ENCODE measurements at places on chromosomes 6 and 20.

- DNase-seq: no peak
These were observed 18.3 kb downstream of the LRRC1 start for GRCh38 chr6:53813096-53813495.

- no peak for DNase-seq
These were observed 91.4 kb upstream of the NEDD9 start for GRCh38 chr6:11323666-11324452.

GRCh38 chr6:154479771-154480639 lies 30.5 kb downstream of the CNKSR3 start:
- DNase-seq: no peak

- DNase-seq: no peak
These were observed 181.6 kb downstream of the JARID2 start for GRCh38 chr6:15427331-15428070.

- no peak for DNase-seq
These were observed 65.3 kb downstream of the RAMACL start for GRCh38 chr6:166520905-166521834.

DNA sequence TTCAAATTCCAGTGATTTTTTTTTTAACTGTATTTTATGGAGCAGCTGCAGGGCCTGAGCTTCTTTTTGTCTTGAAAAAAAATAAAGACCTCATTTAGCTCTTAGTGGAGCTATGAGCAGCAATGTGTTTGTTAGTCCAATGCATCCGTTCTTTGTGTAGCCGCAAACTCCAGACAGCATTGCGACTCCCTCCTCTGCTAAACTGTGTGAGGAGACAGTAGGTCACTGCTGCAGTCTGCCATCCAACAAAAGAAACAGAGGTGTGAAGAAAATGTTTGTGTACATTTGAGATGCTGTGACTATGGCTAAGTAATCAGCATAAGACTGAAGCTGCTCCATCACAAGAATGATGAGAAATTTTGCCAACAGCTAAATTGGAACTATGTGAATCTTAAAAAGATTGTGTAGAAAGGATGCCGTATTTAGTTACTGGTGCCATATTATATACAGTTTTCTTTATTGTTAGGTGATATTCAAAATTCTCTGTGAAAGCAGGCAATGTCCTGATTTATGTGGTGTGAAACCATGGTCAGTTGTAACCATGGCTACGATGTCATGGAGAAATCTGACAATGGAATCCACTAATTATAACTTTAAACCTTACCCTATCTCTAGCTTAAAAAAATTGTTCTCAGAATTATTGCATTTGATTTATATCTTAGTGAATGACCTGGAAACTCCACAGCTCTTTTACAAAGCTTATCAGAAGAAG lies 428.8 kb upstream of the EPHA7 start:
- no peak for DNase-seq

DNA sequence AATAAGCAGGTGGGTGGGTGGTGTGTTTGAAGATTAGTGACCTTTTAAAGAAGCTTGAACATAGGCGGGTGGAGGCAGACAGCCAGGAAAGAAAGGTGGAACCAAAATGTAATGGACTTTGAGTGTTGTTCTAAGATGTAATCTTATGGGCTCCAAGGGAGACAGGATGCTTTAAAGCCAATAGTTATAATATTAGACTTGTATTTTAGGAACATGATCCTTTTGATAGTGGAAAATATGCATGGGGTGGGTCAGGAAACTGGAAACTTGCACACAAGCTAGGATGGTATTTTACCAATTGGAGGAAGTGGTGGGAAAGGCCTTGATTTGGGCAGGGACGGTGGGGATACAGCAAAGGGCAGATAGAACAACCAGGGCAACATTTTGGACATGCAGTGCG lies 151.8 kb upstream of the PDE7B start:
- no peak for DNase-seq

GRCh38 chr6:133697666-133698065 lies 191.2 kb upstream of the TCF21 start:
- no peak for DNase-seq

DNA sequence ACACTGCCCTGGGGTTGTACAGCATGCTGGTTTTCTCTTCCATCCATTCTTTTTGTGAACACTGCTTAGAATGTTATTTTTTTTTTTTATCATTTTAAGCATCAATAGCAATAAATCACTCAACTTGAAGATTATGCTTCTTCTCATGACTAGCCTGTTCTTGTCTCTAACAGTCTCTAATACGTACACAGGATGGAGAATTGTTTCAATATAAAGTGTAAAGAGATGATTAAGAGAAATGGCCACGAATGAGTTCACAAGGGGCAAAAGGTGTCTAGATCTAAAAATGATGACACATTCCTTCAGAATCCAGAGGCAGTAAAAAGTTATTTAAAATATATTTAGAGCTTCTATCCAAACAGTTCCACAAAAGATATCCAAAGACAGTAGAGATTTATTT lies 390.2 kb downstream of the HDGFL1 start:
- DNase-seq: no peak

DNA sequence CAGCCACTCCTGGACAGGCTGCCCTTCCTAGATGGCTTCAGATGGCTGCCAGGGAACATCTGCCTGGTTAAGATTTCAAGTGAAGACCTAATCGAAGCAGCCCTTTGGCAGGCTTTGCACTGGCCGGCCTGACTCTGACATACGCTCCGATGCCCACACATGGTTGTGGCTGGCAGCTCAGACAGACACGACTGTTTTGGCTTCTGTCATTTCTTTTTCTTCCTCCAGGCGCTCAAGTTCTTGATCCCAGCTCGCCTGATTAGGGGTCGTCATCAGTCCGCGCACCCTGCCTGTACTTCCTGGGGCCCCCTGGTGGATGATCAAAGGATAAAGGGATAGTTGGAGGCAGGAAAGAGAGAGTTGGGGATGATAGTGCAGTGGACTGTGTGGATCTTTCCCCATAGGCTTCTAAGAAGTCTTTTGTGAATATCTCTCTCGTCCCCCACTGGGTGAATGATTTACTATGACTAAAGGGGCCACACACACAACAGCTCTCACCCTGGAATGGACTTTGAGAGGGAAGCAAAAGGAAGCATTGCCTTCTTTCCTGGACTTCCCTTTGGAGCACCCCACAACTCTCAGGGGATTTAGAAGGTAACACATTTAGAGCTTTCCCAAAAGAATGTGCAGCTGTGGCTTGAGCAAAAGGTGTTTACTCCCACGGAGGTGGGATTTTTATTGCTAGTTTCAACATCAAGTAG lies 21.4 kb upstream of the TRAM2 start:
- no peak for DNase-seq

- DNase-seq: no peak
These were observed 6.1 kb downstream of the TRIM10 start for GRCh38 chr6:30154709-30155519.

GRCh38 chr6:122751326-122751725 lies 28.2 kb upstream of the FABP7 start:
- DNase-seq: no peak

GRCh38 chr6:42259841-42260395 lies 42.3 kb upstream of the MRPS10 start:
- DNase-seq: no peak

GRCh38 chr6:123042401-123042800 lies 46.4 kb downstream of the CLVS2 start:
- DNase-seq: no peak

DNA sequence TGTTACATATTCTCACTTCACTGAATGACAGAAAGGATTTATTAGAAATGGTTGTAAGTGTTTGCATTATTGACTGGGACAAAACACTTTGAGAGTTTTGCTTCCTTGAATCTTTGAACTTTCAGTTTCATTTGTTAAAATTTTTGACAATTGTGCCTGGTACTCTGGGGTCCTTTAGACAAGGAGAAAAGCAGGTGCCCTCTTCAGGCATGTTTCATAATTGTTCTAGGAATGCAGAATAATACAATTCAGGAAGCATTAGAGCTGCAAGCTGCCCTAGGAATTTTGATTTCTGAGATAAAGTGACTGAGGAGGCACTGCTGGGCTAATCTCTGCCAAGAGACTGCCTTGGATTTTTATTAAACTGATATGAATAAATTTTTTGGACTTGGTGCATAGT lies 49.7 kb downstream of the TOP1 start:
- DNase-seq: no peak

GRCh38 chr6:156944412-156944811 lies 167.2 kb downstream of the ARID1B start:
- DNase-seq: no peak

DNA sequence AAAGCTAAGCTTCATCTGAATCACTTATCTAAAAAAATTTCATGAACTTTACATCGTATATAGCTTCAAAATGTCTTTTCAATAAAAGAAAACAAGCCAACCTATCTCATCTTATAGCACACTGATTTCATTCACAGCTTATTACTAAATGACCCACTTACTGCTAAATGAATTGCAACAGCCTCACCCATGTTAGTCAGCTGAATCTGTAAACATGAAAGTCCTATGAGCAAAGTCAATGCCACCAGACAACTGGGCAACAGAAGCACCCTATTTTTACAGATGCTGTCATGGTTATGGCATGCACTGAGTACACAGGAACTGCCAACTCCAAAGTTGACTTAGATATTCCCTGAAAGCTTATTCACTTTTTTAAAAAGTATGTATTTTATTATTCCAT lies 41.2 kb upstream of the DST start:
- no peak for DNase-seq

DNA sequence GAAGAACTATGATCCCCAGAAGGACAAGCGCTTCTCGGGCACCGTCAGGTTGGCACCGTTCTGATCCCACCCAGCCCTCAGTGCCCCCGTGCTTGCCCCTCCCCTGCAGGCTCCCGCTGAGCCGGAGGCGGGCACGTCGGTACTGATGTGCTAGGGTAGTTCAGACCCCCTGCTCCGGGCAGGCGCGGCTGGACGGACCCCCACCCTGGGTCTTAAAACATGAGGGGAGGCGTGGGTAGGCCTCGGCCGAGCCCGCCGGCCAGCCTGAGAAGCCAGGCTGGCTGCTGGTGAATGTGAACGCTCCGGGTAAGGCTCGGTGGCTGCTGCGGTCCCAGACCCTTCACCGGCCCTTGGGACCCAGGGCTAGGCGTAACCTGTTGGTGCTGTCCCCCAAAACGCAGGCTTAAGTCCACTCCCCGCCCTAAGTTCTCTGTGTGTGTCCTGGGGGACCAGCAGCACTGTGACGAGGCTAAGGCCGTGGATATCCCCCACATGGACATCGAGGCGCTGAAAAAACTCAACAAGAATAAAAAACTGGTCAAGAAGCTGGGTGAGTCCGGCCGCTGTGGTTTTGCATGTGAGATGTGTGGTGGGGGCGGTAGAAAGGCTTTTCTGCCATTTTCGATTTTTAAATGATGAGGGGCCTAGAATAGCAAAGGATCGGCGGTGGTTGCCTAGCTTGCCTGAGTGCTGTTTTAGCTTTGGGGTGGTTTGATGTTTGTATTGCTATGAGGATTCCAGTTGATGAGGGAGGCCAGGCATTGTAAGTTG lies 964 bp downstream of the RPL10A start:
- no peak for DNase-seq

- DNase-seq: no peak
These were observed 94.5 kb upstream of the FOXP4 start for GRCh38 chr6:41451515-41452163.

DNA sequence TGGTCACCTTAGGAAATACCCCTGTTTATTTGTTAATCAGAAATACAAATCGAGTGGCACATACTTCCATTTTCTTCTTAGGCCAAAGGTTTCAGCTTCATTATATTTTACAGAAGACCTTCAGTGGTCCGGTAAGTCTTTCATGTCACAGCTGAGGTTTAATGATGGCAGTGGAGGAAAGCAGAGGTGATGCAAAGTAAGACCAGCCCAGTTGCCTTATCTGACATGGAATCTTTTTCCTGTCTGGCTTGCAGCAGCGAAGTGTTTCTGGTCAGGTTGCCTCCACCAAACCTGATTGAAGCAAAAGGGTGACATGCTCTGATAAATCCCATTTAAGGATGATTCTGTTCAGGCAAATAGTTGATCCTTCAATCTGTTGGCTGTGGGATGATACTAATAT lies 100.0 kb downstream of the PRDM1 start:
- DNase-seq: no peak

- no peak for DNase-seq
These were observed 22.2 kb downstream of the BMP7 start for GRCh38 chr20:57244221-57244585.

Data from omental fat pad (tissue), 4 donors.